Stomach (tissue), 19 donors: ENCODE measurements at places on chromosomes 13 and 19. TPM values are rescaled to one million over a fixed set of nuclear protein-coding genes. Genes with fewer than 3 reads are reported as not detected.

ZNF841 gene
- total RNA-seq, result 47.4 TPM

DNA sequence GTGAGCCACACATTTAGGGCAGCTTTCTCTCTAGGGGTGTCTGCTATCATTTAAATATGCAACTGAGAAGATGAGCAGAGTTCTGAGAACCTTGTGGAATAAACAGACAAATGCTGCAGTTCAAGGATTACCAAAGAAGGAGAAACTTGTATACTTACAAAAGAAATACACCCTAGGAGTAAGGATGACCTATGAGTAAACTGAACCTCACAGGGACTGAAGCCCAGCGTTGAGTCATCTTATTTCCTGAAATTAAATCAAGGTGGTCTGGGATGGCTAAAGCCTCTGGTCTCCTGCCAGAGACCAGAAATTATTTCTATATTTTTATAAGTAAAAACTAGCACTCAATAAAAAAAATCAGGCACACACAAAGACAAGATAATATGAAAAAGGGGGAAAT, 40.1 kb downstream of the FAM216B start:
- DNase-seq, result no peak

GRCh38 chr19:50159078-50159477, 4.0 kb downstream of the IZUMO2 start:
- no peak for DNase-seq

KLK13 gene
- total RNA-seq, result not detected

FFAR3 gene
- total RNA-seq, result not detected

SIGLEC12 gene
- not detected for total RNA-seq

GRCh38 chr19:33903489-33903850, 106.8 kb downstream of the KCTD15 start:
- no peak for DNase-seq

DNA sequence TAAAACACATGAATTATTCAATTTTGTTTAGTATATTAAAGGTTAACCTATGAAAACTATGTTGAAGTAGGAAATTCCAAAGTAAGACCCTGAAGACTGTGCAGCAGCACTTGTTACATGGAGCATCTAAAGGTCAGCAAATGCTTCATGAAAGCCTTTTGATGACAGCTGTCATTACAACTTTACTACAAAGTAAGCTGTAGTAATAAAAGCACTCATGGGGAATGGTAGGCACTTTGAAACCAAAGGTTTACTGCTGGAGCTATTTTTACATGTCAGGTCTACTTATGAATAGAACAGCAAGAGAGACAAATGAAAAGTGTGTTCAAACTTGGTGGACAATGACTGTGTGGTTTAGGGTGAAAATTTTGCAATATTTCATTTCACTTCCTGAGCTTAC, 672.5 kb upstream of the PCDH20 start:
- DNase-seq, result no peak

TNFRSF19 gene
- 2.9 TPM for total RNA-seq

ACER1 gene
- total RNA-seq, result not detected

DNA sequence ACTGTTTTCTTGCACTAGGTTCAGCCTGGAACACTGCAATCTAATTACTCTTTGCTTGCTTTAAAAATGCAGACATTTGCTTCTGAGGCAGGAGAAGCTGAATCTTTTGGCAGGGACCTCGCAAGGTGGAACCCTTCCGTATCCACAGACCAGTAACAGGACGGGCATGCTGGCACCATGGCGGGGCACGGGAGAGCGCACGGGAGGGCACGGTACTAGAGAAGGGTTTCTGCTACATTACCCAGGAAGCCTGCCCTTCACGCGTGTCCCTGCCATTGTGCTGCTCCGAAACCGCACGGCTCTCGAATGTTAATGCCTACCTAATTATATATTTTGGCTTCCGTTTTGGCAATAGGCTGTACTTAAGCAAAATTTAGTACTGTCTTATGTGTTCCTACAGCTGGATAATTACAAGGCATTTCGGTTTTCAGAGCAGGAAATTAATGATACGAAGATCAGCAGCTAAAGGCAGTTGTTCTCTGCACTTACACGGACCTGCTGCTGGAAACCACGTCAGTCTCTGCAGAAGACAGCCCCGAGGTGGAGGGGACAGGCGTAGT, 430.4 kb downstream of the IRS2 start:
- no peak for DNase-seq

- no peak for DNase-seq
Observed at GRCh38 chr13:78468621-78469020, 134.7 kb downstream of the POU4F1 start.

DNA sequence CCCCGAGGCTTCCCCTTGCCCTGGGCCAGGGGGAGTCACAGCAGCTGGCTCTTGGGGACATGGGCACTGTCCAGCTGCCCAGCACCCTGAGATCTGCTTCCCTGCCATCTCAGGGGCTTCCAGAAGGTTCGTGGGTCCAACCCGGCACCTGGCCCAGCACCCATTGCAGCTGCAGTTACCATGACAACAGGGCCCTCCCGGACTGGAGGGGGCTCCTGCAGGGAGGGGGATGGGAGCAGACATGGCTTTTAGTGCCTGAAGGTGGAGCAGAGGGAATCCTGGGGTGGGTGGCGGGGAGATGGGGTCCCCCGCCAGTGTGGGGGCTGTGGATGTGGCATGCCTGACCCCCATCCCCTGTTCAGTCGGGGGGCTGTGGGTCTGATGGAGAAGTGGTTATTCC, 14.7 kb downstream of the PIN1 start:
- no peak for DNase-seq

BCL2L12 gene
- 2.3 TPM for total RNA-seq

LRFN3 gene
- 4.0 TPM for total RNA-seq

PNMA8A gene
- 3.1 TPM for total RNA-seq

DNA sequence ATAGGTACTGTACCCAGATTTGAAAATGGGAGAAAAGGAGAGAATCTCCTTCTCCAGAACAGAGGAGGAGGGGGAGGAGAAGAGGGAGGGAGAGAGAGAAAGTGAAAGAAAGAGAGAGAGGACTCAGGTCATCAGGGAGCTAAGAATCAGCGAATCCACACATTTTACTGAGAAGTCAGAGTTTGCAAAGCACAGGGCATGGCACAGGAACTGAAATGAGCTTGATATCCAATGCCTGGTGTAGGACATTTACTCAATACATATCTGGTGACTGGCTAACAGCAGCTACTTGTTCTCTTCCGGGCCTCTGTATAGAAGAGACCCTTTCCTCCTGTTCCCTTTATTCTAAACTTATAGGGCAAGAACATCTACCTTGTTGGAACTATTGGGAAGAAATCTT, 375.1 kb downstream of the KLF5 start:
- DNase-seq, result no peak

C5AR2 gene
- 0.87 TPM for total RNA-seq
